GM12865 (cell line): ENCODE measurements at places on chromosomes 12 and 14.

DNA sequence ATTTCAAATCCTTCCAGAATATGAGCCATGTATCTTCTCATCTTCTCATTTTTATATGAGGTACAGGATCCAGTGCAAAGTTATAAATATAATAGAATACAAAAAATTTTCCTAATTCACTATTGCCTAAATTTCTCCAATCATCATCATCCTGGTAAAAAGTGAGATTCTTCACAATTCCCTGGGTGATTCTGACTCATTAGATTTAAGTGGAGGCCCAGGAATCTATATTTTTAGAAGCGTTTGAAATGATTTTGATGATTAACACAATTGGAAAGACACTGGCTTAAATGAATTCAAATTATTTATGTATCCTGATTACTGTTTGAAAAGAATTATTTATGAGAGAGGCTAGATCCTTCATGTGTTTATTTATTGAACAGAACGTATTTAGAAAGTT, 380.3 kb upstream of the PDE3A start:
- DNase-seq: no peak

- DNase-seq: no peak
Measured at GRCh38 chr12:62933220-62933601, 1.7 kb downstream of the PPM1H start.

GRCh38 chr12:26338586-26339572, 143.5 kb downstream of the SSPN start:
- no peak for DNase-seq

DNA sequence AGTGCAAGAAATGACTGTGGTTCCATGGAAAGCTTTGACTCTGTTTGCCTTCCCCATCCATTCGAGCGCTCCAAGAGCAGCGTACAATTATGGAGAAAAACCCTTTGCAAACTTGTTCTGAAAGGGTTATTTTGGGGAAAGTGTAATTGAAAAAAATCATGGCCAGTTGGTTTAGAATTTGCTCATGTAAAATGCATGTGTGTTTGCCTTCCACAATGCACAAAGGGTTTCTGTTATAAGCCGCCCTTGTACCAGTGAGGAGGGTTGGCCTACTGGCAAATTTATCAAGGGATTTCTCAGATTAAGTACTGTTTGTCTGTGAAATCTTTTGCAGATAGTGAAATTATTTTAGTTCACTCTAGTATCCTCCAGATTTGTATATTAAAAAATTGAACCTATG, 62.7 kb upstream of the PELI2 start:
- no peak for DNase-seq

DNA sequence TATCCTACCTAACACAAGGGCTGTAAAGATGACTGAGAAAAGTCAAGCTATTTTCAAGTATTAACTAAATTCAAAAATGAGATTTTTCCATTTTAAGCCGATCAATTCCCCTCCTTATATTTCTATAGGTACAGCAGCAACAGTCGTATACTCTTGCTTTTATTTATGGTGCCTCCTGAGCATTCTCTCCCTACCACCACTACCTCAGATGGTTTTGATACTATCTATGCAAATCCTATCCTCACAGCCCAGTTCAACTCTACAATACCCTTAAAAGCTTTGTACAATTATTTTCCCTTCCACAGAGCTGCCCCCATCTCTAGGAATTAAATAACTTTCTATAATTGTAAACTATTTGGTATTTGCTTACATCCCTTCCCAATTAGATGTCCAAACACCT, 52.1 kb downstream of the GALC start:
- no peak for DNase-seq

GRCh38 chr14:103107941-103108748, 13.6 kb downstream of the EXOC3L4 start:
- DNase-seq: no peak

- no peak for DNase-seq
Measured at GRCh38 chr12:19527866-19528265, 88.6 kb downstream of the AEBP2 start.

GRCh38 chr12:3098436-3098835, 21.3 kb downstream of the TSPAN9 start:
- DNase-seq: no peak

DNA sequence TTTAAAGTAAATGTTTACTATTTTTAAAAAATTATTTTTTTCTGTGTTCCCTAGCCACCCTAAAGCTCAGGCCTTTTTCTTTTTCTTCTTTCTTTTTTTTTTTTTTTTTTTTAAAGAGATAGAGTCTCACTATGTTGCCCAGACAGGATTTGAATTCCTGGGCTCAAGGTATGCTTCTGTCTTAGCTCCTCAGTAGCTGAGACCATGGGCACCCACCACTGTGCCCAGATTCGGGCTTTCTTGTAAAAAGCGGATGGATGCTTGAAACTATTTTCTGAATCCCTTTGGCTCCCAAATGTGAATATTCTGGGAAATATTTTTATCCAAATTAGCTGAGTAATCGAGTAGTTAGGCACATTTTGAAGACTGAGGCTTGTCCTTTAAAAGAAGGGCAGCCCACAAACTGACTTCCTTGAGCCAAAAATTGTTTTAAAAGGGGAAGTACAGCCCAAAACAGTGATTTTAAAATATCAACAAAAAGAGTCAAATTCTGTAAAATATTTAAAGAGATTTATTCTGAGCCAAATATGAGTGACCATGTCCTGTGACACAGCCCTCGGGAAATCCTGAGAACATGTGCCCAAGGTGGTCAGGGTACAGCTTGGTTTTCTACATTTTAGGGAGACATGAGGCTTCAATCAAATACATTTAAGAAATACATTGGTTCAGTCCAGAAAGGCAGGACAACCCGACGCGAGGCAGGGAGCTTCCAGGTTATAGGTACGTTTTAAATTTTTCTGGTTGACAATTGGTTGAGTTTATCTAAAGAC, 28.8 kb upstream of the HIGD1C start:
- no peak for DNase-seq

DNA sequence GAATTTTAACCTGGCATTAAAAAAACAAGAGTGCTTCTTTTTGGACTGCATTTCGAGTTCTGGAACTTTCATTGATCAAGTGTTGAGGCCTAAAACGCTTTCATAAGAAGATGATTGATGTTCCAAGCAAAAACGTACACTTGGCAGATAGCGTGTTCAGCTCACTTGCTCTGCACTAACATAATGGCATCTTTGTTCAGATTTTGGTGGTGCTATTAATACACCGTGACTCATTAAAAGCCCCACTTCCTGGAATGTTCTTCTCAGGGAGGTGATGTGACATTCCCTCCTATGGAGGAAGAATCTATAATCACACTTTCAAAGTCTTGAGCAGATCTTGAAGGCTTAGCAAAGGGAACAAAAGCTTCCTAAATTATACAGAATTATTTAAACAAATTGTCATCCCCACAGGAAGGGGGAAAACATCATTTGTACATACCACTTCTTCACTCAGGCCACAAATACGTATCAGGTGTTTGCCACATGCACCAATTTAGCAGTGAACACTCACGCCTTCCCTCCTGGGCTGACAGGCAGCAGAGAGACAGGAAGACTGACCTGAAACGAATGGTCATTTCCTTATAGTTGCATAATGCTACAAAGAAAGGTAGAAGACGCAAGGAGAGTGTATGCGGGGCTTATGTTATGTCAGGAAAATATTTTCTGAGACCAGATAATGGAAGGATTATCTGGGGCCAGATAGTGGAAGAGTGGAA, 15.4 kb downstream of the HSP90AA1 start:
- no peak for DNase-seq

DNA sequence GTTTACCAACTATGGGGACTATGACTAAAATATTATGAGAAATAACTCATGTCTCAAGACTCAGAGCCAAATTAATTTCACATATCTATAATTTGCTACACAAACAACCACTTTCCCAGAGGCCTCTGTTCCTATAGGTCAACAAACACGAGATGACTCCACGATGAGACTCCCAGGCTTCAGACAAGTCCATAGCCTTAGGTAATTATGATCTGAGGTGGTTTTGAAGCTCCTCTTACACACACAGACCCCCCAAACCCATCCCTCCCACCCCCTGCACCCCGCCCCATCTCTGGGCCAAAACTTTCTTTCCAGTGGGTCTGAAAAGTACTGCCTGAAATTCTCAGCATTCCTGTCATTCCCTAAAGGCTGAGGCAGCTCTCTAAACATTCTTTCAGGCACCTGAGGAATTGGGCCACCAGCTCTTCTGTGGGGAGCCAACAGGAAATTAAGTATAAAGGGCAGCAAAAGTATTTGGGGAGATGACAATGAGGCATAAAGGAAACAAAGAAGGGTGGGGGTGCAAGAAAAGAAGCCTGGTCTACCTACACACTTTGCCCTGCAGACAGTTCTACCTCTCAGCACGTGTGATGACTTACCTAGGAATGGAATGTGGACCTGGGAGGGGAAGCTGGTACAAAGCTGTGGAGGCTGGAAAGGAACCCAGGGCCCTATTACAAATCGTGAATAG, 143.6 kb downstream of the PAWR start:
- no peak for DNase-seq

- no peak for DNase-seq
Measured at GRCh38 chr14:63709589-63709988, 18.3 kb downstream of the SGPP1 start.

DNA sequence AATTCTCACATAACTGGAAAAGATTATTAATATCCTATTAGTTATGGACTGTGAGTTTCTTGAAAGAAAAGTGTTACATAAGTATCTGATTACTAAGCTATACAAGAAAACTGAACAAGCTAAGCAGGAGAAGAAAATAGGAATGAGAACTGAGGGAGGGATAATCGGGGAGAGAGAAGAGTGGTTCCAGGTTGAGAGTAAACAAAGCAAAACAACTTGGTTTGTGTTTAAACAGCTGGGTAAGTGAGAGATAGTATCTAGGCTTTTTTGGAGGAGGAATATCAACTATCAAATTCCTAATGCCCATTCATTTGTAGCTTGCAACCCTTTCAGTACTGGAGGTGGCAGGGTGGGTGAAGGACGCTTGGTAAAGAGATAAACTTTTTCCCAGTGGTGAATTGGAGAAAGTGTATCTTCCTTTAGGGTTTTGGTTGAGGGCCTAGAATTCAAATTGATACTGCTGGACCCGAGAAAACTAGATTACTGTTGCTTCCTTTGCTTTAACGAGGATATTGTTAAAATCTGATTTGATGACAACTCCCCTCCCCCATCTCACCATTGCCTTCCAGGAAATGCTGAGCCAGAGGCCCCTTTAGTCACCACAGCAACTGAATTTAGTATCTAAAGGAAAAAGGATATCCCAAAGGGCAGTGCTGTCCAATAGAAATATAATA, 2.0 kb upstream of the SLC2A3 start:
- peak; percentile 24 for DNase-seq

GRCh38 chr14:84806181-84806580, 723.8 kb upstream of the FLRT2 start:
- DNase-seq: no peak

GRCh38 chr14:61813096-61813606, 50.9 kb downstream of the SNAPC1 start:
- no peak for DNase-seq

DNA sequence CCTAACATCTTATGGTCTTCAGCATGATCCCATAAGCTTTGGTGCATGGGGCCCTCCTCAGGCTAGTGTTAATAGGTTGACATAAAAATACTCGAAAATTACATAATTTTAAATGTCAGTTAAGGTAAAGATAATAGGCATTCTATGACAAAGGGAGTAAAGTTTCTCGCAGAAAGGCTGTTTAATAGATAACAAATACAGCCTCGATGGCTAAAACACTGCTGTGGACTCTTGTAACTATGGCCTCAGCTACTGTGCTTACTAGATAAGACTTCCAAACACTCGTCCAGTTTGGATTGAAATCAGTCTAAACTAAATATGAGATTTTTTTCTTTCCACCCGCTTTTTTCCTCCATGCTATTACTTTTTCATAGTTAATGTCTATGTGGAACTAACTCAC, 23.2 kb upstream of the MGST1 start:
- DNase-seq: no peak

GRCh38 chr14:96088911-96089310, 49.7 kb downstream of the C14orf132 start:
- DNase-seq: no peak

DNA sequence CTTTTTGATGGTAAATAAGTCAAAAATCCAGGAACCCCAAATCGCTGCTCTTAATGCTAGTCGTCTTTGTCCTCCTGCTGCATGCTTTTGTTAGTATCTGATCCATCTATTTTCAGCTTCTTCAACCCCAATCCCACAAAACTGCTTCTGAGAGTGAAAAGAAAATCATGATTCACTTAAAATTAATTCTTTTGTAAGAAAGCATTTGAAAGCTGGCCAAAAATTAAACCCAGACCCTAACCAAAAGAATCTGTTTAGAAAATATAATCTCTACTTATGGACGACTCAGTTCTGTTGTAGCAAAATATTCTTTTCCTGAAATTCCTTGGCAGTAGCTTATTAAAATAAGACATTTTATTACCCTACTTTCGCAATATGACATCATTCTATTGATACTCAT, 443.6 kb upstream of the SYT1 start:
- no peak for DNase-seq

DNA sequence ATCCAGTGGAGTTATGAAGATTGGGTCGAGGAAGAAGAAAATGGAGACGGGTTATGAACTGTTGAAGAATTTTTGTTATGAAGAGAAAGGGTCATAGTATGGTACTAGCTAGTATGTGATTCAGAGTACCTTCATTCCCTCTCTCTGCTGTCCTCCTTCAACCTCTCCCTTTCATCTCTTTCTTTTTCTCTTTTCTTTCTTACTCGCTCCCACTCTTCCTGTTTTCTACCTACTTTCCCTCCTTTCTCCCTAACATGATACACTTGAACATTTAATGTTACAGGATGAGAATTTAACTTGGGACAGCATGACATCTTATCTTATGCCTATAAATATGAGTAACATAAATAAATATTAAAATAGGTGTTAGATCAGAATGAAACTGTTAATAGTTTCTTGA, 112.9 kb downstream of the CCDC91 start:
- DNase-seq: no peak

DNA sequence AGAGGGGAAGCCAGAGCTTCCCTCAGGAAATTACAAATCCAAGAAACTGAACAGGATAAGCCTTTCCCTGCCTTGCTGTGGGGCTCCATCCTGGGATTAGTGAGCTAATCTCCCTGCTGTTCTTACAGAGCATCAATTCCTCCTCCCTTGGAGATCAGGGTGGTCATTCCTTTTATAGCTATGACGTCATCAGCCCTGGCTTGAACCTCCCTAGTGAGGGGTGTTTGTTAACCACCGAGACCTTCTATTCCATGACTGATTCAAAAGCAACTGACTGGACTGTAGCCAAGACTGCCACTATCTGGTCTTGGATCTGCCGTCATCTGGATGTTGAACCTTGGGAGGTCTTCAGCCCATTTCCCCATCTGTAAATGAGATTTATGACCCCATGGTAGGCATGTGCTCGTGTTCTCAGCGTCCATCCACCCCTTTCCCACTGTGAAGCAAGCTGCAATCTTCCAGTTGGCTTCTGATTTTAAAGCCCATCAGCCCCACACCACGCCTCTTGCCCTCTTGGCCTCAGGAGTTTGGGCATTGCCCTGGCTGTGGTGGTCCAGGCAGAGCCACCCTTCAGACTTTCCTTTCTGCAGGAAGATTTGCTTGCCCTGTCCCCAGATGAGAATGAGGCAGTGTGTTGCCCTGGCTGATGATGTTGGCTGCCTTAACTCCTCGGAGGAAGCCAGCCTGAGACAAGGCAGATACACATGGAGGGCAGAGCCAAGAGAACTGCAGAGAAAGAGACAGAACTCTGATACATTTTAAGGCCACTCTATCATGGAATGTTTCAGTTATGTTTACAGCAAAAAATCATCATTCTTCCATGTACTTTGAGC, 59.6 kb upstream of the ACTN1 start:
- no peak for DNase-seq

- DNase-seq: no peak
Measured at GRCh38 chr12:53564278-53564677, 57.0 kb upstream of the NPFF start.
